ENCODE measurements at places on chromosomes 3 and 15. TPM values are rescaled to one million over a fixed set of nuclear protein-coding genes. Genes with fewer than 3 reads are reported as not detected.

DNA sequence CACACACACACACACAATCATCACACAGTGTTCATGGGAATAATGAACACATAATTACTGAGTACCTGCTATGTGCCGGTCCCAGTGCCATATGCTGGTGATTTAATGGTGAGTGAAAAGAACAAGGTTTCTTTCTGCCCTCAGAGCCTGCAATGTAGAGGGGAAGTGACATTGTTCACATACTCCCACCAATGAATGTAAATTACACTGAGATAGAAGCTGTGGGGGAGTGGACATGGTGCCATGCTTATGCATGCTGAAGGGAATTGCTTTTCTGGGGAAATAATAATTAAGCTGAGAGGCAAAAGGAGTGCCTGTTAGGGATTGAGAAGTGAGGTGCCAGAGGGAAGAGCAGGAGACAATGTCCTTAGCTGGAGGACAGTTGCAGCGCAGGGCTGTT lies 175.1 kb downstream of the MFSD1 start:
- DNase-seq, result no peak

DNA sequence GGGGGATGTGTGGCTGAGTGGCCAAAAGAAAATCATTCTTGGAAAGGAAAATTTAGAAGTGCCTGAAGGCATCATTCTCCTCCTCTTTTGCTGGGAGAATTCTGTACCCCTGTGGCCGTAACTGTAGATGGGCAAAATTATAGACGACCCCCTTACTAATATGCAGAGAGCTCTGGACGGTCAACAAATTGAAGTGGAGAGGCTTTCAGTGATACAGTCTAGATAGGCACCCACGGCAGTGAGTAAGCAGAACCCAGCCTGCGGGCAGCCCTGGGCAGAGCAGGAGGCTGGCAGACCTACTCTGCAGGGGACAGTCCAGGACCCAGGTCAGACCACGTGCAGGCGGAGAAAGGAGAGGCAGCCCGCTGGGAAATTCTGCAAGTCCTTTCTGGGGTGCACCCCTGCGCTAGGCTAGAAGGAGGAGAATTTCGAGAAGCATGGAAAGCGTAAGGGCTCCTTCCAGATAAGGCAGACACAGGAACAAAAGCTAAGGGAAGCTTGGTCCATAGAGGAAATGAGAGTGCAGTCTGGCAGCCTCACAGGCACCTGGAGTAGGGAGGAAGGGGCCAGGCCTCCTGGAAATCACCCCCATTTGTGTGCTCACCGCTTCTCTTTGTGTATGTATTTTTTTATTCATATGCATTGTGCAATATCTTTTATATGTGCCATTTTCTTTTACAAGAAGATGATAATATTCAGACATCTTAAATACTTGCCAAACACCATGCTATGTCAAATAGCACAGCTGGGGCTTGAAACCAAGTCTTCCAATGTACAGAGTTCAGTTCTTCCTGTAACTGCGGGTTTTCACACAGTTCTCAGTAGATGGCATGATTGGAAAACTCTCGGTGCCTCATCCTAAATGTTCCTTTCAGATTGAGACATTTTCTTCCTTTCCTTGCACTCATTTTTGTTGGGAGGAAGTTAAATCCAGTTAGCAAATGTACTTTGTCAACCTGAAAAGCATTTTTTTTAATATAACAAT lies 40.2 kb downstream of the LRRK1 start:
- no peak for DNase-seq

DNA sequence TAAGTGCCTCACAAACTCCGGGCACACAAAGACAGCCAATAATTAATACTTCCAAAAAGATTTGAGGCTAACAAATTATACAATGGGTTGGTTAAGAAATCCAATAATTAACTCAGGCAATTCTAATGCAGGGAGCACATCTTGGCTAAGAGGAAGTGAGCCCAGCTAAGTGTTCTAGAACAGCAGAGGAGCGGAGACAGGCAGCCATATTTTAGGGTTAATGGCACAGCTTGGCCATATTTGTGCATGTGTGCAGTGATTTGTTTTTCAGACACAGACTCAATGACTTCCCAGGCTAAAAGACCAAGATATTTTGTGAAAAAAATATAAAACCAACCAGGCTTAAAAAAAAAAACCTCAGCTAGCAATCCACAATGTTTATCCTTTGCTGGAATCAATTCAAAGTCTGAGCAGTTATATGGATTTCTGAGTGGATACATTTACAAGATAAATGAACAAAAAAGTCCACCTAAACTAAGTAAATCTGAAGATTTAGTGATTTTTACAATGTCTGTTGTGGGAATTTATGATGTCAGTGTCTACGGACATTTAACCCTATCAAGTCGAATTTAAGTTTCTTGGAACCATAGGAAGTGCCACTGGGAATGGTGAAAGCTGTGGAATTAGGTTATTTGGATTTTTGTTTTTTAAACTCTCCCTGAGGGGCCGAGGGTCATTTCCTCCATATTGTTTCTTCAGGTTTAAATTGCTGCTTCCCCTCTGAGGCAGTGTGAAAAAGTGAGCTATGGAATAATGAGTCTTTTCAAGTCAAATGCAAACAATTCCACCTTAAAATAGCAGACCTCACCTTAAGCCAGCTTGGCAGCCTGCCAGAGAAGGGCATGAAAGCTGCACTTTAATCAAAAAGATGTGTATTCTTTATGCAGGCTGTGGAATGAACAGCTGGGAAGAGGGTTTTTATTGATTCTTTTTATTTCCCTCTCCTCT lies 413.7 kb upstream of the TBL1XR1 start:
- no peak for DNase-seq

Gene SAMMSON
- not detected for total RNA-seq

DNA sequence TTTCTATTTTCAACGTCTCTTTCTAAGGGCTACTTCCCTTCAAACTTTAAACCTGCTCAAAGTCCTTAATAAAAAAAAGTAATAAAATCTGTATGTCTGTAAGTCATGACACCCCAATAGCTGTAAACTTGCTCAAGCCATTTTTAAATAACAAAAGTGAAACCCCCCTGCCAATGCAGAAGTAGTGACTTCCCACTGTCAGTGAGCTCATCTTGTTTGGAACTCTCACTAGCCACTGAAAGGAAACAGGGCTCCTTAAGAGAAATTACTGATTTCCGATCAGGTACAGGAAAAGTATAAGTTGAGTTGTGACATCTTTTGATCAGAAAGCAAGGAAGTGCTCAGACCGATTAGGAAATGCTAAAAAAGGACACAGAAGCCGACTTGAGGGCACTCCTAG lies 27.6 kb upstream of the GPR171 start:
- DNase-seq, result no peak

Gene ROPN1
- total RNA-seq, result not detected

All from Right ventricle myocardium superior (tissue), 1 donor.